ENCODE measurements at places on chromosomes 1 and 21.

DNA sequence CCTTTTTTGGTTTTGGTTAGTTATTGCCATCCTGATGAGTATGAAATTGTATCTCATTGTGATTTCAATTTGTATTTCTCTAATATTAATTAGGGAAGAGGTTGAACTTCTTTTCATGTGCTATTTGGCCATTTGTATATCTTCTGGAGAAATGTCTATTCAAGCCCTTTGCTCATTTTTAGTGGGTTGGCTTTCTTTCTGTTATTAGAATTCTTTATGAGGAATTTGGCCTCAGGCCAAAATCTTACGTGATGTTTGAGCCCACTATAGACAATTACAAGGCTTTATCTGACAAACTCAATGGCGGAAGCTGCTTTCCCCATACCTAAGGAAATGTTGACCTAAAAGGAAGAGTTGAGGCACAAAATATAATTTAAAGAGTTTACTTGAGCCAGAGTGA lies 32.9 kb downstream of the IVNS1ABP start:
- DNase-seq = no peak

- no peak for DNase-seq
These were observed 181.0 kb downstream of the PTPRU start for GRCh38 chr1:29417147-29417858.

DNA sequence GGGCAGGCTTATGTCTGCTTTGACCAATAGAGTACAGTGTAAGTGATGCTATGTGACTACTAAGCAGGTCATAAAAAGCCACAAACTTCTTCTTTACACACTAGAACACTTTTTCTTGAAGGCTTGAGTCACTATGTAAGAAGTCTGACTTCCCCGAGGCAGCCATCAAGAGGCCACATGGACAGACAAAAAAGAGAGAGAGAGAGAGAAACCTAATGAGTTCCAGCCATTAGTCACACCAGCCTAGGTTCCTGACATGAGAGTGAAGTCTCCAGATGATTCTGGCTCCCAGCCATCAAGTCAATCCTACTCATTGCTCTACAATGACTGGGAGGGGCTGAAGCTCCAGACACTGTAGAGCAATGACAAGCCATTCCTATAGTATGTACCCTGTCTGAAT lies 101.4 kb downstream of the LHX9 start:
- DNase-seq = peak; percentile 21

- no peak for DNase-seq
These were observed 34.3 kb upstream of the CCDC27 start for GRCh38 chr1:3717715-3718601.

DNA sequence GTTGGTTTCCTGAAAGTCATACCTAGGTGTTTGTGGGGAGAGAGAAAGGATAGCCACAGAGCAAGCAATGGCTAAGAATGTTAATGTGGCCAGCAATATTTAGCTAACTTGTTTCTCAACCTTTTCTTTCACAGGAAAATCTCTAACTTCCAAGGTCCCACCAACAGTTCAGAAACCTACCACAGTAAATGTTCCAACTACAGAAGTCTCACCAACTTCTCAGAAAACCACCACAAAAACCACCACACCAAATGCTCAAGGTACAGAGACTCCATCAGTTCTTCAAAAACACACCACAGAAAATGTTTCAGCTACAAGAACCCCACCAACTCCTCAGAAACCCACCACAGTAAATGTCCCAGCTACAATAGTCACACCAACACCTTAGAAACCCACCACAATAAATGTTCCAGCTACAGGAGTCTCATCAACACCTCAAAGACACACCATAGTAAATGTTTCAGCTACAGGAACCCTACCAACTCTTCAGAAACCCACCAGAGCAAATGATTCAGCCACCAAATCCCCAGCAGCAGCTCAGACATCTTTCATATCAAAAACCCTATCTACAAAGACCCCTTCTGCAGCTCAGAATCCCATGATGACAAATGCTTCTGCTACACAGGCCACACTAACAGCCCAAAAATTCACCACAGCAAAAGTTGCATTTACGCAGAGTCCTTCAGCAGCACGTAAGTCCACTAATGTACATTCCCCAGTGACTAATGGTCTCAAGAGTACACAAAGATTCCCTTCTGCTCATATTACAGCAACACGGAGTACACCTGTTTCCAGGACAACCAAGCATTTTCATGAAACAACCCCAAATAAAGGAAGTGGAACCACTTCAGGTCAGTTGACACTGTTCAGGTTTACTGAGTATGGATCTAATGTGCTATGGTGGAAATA lies 15.3 kb downstream of the CD55 start:
- DNase-seq = no peak

DNA sequence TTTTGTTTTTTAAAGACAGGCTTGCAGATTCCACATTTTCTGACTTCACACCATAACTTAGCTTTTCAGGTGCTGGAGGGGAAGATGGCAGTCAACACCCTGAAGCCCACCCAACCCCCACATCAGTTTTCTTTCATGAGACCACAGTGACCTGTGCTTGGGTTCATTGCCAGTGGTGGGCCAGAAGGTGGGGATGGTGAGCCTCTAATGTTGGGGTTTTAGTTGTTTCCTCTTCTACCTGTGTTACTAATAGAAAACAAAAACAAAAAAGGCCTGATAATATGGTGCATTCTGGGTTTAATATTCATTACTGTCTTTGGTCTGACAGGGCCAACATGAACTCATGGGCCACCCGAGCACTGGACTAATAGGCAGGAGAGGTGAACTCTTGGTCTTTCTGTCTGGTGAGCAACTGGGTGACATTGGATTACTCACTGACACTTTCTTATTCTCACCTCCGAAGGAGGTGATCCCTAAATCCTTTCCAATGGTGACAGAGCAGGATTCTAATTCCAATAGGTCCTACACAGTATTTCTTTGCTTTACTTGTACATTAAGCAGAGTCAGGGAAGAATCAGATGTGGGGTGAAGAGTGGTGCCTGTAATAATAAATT lies 132.8 kb downstream of the CLIC6 start:
- DNase-seq = peak; percentile 46

DNA sequence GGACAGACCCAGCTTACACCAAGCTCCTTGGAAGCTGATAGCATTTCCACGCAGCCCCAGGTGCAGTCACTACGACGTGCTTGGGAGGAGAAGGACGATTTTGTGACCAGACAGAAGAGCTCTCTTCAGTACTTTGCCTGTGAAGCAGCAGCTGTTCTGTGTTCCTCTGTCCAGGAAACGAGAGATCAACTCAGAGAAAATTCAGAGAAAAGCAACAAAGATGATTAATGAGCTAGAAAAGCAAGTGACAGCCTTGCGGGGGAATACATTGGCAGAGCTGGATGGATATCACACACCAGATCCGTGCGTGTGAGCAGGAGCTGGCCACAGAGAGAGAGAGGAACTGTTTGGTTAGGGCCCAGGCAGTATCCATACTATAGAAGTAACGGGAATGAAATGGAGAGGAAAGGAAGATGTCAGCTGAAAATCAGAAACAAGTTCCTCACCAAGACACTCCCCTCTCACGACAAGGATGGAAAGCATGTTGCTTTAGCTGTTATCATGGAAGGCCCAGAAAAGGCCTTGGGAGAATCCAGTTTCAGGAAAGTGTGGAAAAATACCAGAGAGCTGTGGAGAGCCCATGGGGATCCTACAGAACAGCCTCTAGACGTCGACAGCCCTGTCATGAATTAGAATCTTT lies 106.2 kb downstream of the TOMM20 start:
- DNase-seq = no peak

- no peak for DNase-seq
These were observed at the start of gene IL19 for GRCh38 chr1:206770531-206771337. IL19 (plus strand) TSS chr1:206770773; CDS start chr1:206836663, 65,890 bp downstream.

GRCh38 chr1:44636083-44636687 lies 38.1 kb downstream of the TMEM53 start:
- DNase-seq = no peak

- DNase-seq = no peak
These were observed 45.5 kb upstream of the AIM2 start for GRCh38 chr1:159122005-159122621.

GRCh38 chr21:39051588-39051949 lies 131.7 kb downstream of the PSMG1 start:
- DNase-seq = no peak

DNA sequence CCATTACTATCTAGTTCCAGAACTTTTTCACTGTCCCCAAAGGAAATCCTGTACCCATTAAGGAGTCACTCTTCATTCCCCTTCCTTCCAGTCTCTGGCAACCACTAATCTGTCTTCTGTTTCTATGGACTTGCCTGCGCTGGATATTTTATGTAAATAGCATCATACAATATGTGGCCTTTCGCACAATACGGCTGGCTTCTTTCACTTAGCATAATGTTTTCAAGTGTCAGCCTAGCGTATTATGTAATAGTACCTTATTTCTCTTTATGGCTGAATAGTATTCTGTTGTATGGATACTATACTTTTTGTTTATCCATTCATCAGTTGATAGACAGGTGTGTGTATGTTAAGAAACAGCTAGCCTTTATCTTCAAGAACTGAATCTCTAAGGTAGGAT lies 14.3 kb downstream of the ATF3 start:
- DNase-seq = no peak

DNA sequence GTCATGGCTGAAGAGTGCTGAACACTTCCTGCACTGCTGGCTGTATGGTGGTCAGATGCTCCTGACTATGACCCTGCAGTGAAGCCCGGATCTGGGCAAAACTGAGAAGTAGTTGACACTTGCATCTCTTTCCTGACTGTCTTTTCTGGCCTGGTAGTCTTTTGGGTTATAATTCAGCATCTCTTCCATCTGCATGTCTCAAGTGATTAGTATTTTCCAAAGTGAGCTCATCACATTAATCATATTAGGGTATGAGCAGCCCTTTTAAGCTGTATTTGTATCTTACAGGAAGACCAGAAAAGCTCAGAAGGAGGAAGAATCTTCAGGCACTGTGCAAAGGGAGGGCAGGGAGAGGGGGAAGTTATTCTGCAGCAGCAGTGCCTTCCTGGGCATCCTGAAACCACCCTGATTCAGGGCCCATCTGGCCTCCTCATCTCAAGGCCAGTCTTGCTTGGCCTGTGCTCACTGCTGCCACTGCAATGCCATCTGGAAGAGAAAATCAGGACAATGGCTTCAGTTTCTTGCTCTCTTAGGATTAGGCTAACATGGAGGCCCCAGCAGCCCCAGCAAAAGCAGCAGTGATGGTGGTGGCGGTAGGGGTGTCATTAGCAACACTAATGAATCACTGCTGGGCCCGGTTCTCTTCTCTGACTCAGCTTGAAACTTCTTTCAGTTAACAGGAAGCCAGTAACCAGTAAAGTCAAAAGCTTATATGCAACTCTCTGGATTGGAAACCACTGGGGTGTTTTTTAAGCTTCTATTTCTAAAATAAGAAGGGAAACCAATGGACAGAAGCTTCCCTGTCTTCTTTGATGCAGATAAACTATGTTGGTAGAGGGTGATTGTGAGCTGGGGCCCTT lies 63.3 kb upstream of the WDR26 start:
- DNase-seq = peak; percentile 77

GRCh38 chr1:218983848-218984247 lies 189.8 kb upstream of the LYPLAL1 start:
- DNase-seq = peak; percentile 57

- DNase-seq = peak; percentile 82
These were observed 771 bp downstream of the EIF4G3 start for GRCh38 chr1:21175670-21176581.

DNA sequence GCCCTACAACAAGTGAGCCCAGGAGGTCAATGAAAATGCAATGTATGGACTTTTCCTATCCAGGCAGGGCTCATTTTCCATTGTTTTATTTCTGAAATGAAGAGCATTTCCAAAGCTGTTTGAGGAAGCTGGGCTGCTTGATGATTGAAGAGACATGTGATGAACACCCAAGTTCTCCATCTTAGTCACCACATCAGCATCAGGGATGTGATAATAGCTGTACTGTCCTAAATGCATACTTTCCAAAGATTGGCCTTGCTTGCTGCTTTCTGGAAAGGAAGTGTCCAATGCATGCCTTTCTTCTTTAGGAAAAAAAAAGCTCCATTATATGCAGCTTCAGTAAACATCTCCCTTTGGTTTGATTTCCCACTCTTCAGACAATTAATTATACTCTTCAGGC lies 425.9 kb upstream of the RUNX1 start:
- DNase-seq = no peak

- DNase-seq = peak; percentile 89
These were observed 245.3 kb downstream of the SLC45A1 start for GRCh38 chr1:8562881-8563865.

- DNase-seq = no peak
These were observed 32.3 kb downstream of the BCAS2 start for GRCh38 chr1:114549137-114549536.

GRCh38 chr1:155197901-155198546 lies 9.7 kb downstream of the THBS3 start:
- no peak for DNase-seq

DNA sequence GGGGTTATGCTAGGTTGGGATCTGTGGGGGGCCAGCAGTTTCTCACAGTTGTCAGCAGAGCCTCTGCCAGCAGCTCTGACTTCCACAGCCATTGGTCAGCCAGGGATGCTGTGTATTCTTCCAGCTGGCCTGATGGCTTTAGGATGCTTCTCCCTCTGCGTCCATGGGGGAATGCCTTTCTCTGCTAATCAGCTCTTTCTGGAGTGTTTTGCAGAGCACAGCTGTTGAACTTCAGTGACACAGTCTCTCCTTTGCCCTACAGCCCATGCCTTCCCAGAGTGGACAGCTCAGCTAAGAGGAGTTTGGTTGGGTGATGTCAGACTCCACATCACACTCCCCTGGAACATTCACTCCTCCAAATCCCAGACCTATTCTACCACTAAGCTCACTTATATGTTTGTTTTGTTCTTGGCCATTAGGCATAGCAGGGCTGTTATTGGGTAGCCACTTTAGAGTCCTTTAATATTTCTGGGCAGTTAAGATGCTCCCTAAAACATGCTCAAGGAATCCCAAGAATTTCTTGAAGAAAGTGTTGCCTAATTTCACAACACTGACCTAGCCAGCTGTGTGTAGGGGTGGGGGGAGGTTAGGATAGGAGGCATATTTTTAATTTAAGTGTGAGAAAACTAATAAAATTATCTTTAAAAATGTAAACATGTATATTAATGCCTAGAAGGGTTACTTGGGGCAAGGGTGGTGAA lies 75.3 kb upstream of the KIAA0040 start:
- no peak for DNase-seq

DNA sequence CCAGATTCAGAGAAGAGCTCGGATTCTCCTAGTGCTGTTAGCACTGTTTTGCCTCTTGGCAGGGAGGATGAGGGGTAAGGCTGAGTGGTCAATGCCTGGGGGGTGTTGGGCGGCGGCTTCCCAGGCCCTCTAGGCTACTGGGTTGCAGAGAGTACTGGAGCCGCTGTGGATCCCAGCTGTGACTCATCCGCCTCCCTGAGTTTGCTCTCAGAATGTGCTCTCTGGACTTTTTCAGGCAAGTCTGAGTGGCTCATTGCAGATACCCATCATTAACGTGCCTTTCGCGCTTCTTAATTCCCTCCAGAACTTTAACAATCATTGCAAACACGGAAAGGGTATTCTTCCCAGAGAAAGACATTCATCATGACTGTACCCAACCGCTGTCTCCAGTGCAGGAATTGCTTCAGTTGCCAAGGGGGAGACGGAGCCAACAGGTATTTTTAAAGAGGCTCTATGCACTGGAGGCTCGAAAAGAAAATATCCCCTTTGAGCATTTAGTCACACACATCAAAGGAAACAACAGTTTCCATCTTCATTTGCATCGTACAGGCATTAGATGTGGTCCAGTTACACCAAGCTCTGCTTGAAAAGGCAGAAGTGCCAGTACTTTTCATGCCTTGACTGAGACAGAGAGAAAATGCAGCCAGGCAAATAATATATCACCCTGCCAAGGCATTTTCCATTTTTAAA lies 14.4 kb upstream of the CAMTA1 start:
- no peak for DNase-seq
